ENCODE measurements at places on chromosomes 3 and 15.

DNA sequence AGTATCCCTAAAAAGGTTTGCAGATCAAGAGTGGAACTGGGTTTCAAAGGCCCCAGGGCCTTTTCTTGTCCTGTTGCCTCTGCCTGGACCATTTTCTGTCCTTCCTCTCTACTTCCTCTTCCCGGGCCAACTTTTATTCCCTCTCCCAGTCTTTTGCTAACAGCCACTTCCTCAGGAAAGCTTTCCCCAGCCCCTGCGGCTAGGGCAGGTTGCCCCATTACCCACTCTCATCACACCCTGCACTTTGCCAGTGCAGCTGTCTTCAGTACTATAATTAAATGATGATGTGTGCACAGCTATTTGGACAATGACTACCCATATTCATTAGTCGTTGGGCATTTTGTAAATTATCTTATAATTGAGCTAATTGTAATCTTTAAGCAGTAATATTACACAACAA lies 150.5 kb upstream of the THBS1 start:
- DNase-seq: no peak

DNA sequence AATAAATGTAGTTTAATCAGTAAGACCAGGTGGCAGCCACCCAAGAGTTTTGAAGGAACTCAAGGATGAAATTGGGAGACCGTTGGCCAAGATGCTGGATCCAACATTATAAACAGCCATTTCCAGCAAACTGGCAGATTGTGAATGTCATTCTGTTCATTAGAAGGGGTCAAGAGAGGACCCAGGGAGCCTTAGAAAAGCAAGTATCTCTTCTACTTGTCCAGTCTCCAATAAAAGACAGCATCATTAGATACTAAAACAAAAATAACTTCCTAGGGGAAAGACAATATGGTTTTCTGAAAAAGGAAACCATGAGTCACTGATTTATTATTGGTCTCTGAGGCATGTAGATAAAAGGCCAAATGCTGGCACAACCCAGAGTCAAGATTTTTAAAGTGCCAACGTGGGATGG lies 67.9 kb downstream of the GADL1 start:
- no peak for DNase-seq

DNA sequence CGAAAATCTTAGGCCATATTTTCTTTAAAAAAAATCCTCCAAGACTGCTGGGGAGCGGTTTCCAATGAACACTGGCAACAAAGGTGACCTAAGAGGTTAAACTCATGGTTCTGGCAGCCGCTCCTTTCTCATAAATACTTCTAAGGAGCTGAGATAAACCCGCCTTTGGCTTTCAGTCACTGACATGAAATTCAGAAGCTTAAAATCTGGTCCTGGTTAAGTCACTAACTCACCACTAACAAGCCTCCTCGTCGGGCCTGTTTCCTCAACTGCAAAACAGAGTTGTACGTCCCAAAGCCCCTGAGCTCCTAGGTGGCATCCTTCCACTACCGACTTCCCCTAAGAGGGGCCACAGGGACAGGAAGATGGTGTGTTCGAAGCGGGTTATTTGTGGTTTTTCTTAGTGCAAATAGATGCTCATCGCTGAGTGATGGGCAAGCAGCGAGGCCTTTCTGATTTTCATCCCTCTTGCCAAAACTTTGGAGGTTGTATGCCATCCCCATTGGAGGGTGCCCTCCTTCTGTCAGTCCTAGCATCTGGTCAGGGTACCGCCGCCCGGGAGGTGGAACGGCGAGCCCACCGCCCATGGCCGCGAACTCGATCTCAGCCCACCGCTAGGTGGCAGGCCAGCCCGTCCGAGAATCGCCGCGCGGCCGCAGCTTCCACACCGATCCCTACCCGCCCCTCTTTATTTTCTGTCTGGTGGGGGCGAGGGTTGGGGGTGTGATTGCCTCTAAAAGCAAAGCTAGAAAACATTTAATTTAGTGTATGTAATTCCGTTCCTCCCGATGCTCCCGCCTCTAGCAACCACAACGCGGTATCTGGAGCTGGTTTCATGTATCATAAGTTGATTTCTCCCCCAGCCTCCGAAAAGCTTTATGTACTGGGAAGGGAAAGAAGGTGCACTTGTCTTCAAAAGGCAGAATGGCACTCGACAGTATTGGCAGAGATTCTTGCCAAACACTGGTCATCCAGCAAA lies 4.6 kb downstream of the BCL6 start:
- peak; percentile 84 for DNase-seq

DNA sequence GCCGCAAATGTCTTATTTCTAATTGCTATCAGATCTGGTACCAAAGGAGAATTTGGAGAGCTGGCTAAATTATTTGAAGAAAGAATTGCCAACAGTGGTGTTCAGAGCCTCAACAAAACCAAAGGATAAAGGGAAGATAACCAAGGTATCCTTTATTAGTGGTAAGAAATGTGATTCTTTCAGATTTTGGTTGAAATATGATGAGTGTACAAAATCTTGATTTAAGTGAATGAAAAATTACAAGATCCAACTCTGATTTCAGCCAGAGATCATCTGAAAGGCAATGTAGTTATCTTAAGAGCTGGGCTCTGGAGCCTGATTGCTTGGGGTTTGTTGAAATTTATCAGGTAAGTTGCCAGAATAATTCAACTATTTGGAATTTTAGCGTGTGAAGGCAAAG lies 4.7 kb downstream of the GNL3 start:
- DNase-seq: no peak

DNA sequence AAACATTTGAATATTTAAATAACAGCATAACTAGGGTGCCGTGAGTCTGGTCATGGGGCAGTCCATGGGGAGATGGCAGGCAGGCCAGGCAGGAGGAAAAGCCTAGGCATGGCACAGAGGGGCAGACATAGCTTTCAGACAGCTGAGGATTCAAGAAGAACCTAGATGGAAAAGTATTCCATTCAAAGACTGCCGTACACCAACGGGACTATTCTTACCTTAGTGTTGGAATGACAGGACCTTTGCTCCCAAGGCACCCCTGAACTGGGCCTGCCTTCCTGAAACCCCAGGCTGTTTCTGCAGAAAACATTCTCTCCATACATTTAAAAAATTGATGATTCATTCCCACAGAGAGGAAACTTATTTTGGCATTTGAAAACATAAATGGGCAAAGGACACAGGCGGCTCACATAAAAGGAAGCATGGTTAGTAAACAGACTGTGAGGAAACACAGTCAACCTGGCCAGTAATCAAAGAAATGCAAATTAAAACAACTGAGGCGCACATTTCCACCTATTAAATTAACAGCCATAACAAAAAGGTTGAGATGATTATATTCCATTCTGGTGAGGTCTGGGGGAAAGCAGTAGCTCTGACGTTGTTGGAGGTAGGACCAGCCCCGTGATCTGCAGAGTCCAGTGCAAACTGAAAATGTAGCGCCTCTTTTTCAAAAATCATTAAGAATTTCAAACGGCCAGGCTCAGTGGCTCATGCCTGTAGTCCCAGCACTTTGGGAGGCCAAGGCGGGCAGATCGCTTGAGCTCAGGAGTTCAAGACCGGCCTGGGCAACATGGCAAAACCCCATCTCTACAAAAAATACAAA lies 71.3 kb upstream of the SMAD3 start:
- DNase-seq: no peak

DNA sequence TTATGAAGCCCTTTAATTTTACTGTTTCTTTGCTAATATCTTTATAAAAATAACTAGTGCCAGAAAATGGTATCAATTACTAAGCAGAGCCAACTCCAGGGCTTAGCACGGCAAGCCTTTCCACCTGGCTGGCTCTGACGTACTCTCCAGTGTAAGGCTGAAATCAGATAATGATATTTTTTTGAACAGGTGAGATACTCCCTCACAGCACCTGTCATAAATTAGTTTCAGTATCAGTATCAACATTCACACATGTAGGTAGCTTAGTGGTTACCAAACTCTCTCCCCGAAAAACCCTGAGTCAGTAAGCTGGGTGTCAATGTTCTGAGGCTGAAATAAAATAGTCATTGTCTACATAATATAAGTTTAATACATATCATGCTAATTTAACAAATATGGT lies 710.1 kb downstream of the SQOR start:
- no peak for DNase-seq

DNA sequence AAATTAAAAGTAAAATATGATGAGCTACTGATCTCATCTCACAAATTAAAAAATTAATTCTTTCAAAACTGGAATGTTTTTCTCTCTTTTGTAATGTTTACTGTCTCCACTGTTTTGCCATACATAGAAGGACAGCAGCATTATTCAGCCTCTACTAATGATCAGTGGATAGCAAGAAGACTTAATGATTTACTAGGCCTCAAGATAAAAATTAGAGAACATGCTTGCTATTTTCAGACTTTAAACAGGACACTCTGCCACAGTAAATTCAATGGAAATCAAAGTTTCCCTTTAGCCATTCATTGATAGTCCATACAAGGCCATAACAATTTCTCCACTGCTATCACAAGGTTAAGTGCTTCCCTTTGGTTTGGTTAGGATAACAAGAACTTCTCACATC lies 129.4 kb downstream of the TMCC1 start:
- no peak for DNase-seq

GRCh38 chr15:81948222-81948621 lies 97.6 kb downstream of the MEX3B start:
- DNase-seq: no peak

GRCh38 chr3:148931574-148931973 lies 59.8 kb upstream of the GYG1 start:
- no peak for DNase-seq

GRCh38 chr15:74977599-74977998 lies 17.8 kb upstream of the SCAMP5 start:
- peak; percentile 32 for DNase-seq

GRCh38 chr3:127015282-127016042 lies 32.5 kb downstream of the PLXNA1 start:
- DNase-seq: peak; percentile 18

- DNase-seq: no peak
These were observed 1016.6 kb downstream of the PLOD2 start for GRCh38 chr3:145144361-145144760.

GRCh38 chr15:60751985-60752952 lies 273.3 kb upstream of the ICE2 start:
- no peak for DNase-seq

- no peak for DNase-seq
These were observed 19.5 kb downstream of the MRAS start for GRCh38 chr3:138367911-138368310.

DNA sequence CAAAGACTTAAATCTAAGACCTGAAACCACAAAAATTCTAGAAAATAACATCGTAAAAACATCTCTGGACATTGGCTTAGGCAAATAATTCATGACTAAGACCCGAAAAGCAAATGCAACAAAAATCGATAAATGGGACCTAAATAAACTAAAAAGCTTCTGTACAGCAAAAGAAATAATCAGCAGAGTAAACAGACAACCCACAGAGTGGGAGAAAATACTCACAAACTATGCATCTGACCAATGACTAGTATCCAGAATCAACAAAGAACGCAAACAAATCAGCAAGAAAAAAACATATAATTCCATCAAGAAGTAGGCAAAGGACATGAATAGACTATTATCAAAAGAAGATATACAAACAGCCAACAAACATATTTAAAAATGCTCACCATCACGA lies 749.4 kb downstream of the PLOD2 start:
- no peak for DNase-seq

DNA sequence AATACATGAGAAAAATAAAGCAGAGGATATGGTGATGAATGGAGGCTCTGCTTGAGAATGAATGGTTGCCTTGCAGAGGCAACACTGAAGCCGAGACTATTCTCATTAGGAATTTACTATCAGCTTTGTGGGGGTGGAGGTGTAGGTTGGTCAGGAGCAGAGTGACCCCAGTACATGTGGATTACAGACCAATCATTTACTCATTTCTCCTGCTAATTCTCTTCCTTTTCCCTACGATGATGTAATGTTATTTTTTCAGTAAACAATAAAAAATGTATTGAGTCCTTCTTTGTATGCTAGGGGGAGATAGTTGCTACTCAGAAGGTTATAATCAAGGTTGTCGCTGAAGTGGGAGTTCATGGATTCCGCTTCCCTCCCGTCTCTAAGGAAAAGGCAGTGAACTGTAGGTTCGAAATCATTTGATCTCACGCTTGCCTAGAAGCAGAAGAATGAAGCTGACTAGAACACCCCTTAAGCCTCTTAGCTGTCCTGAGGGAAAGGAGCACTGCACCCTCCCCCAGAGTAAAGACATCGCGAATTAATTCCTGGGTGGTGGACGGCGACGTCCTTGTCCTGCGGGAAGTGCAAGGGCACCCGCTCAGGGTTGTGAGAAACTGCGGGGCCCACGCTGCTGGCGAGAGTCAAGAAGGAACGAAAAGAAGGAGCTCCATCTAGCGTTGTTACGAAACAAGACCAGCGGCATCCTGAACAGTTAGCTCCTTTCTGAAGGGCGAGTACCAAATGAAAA lies 213.2 kb upstream of the PFN2 start:
- DNase-seq: peak; percentile 43

- no peak for DNase-seq
These were observed 17.9 kb downstream of the SLC6A11 start for GRCh38 chr3:10833855-10834414.

DNA sequence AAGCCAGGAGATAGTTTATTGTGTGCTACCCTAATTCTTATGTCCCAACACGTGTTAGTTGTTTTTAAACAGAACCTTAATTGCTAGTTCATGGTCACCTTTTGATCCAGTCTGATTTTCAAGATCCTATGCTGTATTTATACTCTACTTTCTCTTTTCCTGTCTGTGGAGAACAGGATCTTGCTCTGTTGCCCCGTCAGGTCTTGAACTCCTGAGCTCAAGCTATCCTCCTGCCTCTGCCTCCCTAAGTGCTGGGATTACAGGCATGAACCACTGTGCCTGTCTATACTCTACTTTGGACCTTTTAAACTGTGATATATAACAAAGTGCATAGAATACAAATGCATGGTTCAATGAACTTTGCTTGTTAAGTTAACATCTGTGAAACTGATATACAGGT lies 44.7 kb upstream of the TSC22D2 start:
- no peak for DNase-seq

DNA sequence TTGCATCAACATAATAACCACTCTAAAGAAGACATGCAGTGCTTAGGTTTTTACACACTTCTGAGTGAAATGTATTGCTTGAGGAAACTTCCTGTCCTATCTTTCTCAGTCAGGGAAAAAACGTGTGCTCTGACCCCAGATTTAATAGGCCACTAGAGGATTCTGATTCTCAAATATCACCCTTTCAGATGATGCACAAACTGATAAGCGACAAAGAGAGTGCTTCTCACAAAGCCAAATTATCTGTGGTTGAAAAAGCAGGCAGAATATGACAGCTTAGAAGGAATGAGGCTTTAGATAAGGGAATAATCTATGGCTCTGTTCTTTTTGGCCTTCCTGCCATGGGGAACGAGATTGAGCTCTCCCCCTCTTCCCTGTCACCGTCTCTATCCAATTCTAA lies 583.4 kb upstream of the SGO1 start:
- no peak for DNase-seq
